ENCODE measurements at places on chromosomes 2 and 18.

DNA sequence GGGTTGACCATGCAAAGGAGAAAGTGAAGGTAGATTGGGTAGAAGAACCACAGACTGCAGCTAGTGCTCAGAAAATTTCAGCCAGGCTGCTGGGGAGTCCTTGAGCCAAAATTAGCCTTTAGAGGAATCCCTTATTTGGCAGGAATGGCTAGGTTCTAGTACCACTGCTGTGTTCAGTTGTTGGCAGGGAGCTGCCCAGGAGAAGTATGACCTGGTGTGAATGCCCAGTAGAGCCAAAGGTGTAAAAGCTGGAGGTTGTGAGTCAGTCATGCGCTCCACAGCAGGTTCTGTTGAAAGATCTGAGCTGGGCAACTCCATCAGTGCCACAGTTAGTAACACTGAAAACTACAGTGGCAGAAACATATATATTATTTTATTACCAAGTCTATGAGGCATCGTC lies 36.4 kb upstream of the TBR1 start:
- DNase-seq: no peak

- DNase-seq: no peak
Measured at GRCh38 chr2:67604360-67604759, 207.2 kb downstream of the ETAA1 start.

DNA sequence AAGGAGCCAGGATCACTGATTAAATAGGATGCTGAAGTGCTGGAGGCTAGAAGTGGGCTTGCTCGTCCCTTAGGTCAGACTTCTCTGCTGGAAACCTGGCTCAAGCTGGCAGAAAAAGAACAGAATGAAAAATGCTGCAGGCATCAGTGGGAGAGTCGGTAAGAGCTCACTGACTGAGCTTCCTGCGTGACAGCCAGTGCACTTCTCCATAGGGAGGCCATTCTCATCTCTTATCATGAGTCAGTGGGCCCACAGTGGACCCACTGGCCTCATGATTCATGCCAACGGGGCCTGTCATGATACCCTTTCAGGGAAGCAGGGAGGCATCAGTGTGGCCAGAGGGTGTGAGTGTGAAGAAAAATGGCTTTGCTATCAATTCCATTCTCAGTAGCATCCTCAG lies 498.2 kb downstream of the PTPRM start:
- no peak for DNase-seq

GRCh38 chr2:219490186-219490585 lies 8.5 kb upstream of the GMPPA start:
- no peak for DNase-seq

GRCh38 chr2:206512999-206513398 lies 69.7 kb downstream of the ADAM23 start:
- DNase-seq: no peak

GRCh38 chr2:102520009-102520408 lies 47.0 kb downstream of the SLC9A4 start:
- DNase-seq: peak; percentile 19

DNA sequence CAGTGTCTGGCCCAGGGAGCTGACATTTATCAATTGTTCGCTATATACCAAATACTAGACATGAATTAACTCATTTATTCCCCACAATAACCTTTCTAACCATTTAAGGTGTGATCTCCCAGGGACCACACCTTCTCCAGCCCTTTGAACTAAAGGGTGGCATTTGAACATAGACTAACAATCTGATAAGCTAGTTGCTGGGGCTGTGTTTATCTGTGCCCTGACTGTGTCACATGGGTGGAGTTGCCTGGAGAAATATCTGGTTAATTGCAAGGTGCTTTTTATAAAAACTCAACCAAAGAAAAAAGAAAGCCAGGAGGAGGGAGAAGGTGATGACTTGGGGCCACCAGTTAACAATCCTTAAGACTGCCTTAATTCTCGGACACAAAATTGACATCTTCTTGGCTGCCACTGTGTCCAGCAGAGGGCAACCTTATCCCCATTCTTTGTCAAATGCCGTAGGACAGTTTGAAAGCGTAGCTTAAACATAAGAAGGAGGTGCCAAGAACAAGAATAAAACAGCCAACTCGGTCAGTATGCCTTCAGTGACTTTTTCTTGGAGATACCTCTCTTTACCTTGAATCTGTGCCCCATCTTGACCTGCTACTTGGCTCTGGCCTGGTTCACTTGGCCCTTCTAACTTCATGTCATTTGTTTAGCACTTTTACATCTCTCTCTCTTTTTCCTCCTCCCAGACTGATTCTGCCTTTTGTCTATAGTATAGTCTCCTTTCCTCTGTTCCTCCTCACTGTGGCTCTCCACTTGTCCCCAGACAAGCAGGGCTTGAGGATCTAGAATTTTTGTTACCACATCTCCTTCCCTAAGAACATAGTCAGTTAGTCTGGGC lies 183.4 kb downstream of the MYO3B start:
- DNase-seq: peak; percentile 12

Data from H54 (cell line).